ENCODE measurements at places on chromosomes 13 and 19.

GRCh38 chr19:23203841-23204344, 46.3 kb downstream of the ZNF724 start:
- no peak for DNase-seq

- DNase-seq, result no peak
These were observed 53.2 kb upstream of the NFIC start for GRCh38 chr19:3313199-3313575.

GRCh38 chr13:32278426-32278825, 36.7 kb downstream of the ZAR1L start:
- DNase-seq, result no peak

DNA sequence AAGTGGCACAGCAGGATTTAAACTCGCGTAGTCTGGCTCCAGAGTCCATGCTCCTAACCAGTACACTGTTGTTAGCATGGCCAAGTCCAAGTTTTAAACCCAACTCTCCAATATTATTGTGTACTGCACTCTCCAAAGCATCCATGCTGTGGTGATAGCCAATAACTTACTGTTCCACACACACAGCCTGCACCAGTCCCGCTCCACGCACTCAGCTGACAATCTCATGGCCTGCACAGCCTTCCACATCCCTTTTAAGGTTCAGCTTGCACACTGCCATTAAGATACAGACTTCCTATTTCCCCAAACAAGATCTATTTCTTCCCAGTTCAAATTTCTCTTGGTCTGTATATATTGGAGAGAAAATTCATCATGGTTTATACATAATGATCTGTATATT, 80.7 kb downstream of the LHFPL6 start:
- DNase-seq, result no peak

- DNase-seq, result no peak
These were observed 11.7 kb upstream of the CYSLTR2 start for GRCh38 chr13:48642061-48642460.

- DNase-seq, result no peak
These were observed 13.6 kb downstream of the LTBP4 start for GRCh38 chr19:40614622-40615411.

- DNase-seq, result no peak
These were observed 6.1 kb upstream of the CLEC4G start for GRCh38 chr19:7738023-7738422.

DNA sequence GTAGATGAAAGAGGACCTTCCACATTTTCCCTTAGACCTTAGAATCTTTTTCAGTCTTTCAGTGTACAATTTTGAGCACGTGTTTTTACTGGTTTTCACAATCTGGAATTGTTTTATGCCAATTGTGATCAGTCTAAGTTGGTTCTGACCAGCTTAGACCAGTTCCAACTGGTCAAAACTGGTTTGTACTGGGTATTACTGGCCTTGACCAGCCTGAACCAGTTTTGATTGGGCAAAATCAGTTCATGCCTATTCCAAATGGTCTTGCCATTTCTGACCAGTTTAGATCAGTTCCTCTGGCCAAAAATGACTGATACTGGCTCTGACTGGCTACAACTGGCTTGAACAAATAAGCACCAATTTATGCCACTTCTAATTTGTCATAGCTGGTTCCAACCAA, 36.4 kb downstream of the ZNF585A start:
- DNase-seq, result no peak

DNA sequence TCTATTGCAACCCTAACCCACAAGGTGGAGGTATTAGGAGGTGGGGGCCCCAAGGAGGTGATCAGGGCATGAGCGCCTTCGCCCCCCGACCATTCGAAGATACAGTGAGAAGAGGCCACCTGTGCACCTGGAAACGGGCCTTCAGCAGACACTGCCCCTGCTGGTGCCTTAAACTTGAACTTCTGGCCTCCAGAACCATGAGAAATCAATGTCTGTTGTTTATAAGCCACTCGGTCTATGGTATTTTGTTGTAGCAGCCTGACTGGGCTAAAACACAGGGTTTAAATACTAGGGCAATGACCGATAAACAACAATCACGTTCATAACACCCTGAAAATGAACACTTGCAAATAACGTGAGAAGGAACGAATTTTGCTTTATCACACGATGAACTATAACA, 85.2 kb upstream of the USP29 start:
- no peak for DNase-seq

GRCh38 chr13:99608345-99608744, 107.1 kb downstream of the TM9SF2 start:
- no peak for DNase-seq

DNA sequence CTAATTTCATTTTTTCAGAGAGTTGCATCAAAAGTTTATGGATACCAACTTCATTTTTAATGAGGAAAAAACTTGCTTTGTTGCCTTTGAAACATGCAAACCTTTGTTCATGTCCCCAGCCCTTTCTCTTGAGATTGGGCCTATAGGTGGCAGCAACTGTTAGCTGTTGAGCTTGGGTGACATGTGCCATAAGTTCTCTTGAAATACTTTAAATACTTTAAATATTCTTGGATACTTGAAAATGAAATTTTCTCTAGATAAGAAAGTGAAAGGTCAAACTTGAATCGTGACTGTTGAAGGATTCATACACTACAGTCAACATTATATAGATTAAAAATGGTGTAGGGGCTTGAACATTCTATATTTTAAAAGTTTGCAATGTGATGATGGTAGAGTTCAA, 294.9 kb downstream of the NDFIP2 start:
- peak; percentile 59 for DNase-seq

GRCh38 chr13:52599037-52599847, 43.0 kb upstream of the HNRNPA1L2 start:
- DNase-seq, result no peak

- no peak for DNase-seq
These were observed 67.3 kb downstream of the EFNB2 start for GRCh38 chr13:106468207-106468606.

DNA sequence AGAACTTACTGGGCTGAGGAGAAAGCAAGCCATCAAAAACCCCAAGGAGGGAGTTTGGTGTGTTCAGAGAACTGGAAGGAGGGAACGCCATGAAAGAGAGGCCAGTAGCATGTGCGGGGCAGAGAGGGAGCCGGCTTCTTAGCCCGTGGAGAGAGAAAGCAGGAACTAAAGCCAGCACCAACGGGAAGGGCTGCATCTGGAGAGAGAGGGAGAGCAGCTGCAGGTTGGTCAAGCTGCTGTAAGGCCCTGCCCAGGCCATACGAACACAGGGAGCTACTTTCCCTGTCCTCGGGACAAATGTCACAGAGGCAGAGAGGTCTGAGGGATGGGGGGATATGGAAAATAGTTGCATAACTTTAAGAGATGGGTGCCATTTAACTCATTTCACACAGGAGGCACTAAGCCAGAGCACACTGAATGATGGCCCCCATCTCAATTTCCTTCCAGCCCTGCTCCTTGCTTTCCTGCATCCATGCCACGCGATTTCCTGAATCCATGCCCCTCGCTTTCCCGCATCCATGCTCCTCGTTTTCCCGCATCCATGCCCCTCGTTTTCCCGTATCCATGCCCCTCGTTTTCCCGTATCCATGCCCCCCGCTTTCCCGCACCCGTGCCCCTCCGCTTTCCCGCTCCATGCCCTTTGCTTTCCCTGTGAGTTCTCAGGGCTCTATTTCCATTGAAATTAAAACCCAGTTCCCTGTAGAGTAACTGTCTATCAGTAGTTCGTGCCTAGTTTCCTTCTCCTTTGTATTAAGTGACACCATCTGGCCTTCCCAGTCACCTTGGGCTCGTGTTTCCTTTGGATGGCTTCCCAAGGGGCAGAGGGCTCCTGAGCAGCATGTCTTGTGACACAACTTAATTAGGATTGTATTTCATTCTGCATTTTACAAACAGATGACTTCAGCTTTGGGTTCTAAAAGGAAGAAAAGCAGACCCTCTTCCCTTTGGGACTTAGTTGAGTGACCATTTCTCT, 31.5 kb upstream of the TPT1 start:
- DNase-seq, result no peak

DNA sequence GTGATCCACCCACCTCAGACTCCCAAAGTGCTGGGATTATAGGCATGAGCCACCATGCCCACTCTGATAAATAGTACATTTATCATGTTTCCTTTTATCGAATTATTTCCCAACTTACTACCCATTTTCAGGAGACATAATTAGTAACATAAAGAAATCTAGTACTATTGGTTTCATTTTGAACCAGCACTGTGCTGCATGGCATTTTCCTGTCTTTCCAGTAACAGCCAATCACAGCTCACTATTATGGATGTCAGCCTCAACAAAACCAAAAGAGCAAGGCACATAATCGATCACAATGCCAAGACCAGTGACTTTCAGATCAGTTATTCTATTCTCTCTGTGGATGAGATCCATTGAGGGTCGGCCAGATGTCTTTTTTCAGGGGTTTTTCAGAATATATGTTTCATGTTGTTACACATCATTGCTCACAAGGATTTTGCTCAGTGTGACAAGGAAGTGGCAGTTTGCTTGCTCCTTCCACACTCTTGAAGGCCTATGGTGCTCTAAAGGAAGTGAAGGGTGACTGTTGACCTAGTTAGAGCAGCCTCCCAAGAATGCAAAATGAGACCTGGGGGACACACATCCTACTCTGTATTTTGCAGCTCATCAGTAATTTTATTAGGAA, 233.4 kb downstream of the KCNRG start:
- no peak for DNase-seq

DNA sequence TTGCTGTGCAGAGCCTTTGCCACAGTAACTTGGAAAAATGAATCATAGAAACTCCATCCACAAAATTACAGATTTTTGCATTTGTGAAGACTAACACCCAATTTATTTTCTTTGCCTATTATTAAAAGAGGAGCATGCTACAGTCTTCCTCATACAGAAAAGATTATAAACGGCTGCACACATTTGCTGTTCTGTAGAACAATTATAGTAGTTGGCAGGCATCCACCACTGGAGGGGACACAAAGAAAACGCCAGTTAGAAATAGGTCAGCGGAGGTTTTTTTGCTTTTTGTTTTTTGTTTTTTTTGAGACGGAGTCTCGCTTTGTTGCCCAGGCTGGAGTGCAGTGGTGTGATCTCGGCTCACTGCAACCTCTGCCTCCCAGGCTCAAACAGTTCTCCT, 51.6 kb downstream of the SACS start:
- DNase-seq, result no peak

- no peak for DNase-seq
These were observed 1581.3 kb downstream of the EFNB2 start for GRCh38 chr13:104954210-104954609.

DNA sequence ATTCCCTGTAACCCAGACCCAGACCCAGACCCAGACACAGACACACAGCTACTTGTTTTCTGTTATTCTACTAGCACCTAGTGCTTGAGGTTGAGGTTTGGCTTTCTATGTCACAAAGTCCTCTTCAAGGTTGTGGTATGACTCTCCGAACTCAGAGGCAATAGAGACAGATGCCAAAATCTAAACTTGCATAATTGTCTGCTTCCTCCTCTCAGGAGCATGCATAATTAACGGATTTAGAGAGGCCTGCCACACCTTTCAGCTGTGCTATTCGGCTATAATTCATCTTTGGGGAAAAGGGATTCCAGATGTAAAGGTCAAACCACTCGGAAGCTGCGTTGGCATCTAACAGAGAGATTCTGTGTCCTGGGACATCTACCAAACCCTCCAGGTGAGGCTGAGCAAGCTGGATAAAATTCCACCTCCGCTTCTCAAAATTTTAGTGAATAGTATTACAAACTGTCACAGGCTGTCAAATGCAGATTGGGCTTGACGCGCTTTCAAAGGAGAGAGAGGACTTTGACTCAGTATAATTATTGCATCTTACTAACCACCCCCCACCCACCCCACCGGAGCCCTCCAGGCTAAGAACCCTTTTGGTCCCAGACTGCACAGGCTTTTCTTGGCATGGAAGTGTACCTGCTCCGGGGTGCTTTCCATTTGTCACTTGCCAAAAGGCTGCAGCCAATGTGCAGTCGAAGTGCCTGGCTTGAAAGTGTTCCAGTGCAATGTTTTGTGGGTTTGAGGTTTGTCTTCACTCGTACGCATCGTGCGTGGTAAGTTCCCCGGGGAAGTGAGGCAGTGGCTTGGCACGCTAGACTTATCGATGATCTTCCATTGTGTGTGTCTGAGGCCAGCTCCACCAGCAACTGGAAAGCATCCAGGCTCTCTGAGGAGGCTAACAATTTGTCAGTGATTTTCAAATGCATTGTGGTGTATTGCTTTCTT, 194.1 kb downstream of the TDRD3 start:
- peak; percentile 13 for DNase-seq

- no peak for DNase-seq
These were observed 71.9 kb downstream of the DCLK1 start for GRCh38 chr13:36059321-36059720.

DNA sequence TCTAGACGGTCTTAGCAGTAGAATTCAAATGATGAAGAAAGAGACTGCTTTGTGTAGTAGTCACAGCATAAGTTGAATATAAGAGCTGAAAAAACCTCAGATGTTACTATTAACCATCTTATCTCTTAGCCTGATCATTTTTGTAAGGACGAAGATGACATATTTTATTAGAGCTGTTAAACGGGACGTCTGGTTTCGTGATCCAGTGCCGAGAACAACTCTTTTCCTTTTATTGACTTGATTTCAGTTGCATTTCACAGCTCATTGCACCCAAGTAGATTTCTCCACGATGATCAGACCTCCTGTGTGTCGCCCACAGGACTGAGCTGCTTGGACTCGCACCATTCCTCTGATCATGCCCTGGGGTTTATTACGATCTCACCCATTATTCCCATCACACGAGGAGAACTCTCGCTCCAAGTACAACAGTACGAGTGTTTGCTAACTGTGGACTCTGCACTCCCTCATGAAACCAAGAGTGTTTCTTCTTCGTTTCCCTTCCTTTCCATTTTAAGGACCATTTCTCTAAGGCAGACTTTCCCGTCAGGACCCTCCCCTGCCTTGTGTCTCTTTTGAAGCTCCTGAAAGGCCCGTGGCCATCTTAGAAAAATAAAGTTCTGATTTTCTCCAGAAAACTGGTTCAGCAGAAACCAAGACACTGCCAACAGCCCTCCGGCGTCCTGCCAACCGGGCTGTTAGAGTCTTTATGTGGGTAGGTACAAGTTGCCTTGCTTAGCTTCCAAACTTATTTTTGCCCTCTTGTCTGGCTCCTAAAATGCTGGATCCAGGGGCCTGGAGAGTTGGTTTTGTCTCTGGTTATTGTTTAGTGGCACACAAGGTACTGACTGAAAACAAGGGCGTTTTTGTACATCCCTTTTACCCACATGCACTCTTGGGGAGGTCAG, 48.2 kb upstream of the RNF113B start:
- DNase-seq, result no peak

- DNase-seq, result no peak
These were observed 1.9 kb upstream of the MADCAM1 start for GRCh38 chr19:494171-495080.

All from SW480 (cell line).